Activated T-helper 1 cell treated with Interleukin-2 at 50 U/mL for 16 hours (primary cell): ENCODE measurements at places on chromosomes 11 and 22.

DNA sequence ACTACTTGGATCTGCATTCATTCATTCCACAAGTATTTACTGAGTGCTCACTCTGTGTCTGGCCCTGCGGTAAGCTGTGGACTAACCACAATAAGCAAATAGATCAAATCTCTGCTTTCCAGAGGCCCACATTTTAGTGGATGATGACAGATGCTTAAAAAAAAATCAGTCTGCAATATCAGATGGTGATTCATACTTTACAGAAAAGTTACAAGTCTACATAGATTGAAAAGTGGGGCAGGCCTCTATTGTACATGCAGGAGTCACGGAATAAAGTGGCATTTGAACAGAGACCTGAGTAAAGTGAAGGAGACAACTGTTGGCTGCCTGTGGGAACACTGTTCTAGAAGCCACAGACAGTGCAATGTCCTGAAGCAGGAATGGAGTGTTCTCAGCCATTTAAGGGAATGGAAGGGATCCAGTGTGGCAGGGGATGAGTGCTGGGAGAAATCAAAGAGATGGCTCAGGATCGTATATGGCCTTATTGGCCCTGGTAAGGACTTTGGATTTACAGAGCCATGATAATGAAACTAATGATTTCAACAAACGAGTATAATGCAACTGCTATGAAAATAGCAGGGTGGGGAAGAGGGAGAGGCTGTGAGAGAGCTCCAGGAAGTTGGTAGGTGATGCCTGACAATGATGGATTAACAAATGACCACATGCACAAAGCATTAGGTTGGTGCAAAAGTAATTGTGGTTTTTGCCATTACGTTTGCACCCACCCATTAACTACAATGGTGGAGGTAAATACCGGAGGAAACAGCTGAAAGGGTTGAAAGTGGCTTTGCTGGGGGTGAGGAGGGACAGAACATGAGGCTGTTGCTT, 31.1 kb downstream of the TMEM45B start:
- DNase-seq: no peak

DNA sequence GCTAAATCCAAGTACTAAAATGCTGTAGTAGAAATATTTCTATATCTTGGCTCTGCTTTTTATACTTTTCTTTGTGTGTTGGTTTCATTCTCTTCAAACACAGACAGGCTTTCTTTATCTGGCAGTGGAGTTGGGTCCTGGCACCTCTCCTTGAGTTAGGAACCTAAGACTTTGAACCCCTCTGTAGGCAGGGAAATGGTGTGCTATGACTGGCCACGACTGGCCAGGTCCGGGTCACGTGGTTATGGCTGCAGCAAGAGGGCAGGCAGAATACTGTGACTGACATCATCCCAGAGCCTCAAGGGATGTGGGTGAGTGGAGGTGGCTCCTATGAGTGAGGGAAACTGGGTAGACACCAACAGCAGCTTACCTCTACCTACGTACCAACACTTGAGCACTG, 42.0 kb downstream of the APIP start:
- DNase-seq: no peak

GRCh38 chr22:17086788-17087497, 2.1 kb downstream of the IL17RA start:
- DNase-seq: no peak

DNA sequence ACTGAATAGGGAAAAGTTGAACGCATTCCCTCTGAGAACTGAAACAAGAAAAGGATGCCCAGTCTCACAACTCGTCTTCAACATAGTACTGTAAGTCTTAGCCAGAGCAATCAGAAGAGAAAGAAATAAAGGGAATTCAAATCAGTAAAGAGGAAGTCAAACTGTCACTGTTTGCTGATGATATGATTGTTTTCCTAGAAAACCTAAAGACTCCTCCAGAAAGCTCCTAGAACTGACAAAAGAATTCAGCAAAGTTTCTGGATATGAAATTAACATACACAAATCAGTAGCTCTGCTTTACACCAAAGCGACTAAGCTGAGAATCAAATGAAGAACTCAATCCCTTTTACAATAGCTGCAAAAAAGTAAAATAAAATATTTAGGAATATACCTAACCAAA, 471.2 kb upstream of the CNTN5 start:
- DNase-seq: no peak

- peak; percentile 18 for DNase-seq
These were observed 31.7 kb downstream of the TPCN2 start for GRCh38 chr11:69080257-69080995.

GRCh38 chr11:134664447-134665187, 252.6 kb upstream of the B3GAT1 start:
- DNase-seq: no peak

- no peak for DNase-seq
These were observed 25.7 kb upstream of the PICK1 start for GRCh38 chr22:38031491-38031890.

DNA sequence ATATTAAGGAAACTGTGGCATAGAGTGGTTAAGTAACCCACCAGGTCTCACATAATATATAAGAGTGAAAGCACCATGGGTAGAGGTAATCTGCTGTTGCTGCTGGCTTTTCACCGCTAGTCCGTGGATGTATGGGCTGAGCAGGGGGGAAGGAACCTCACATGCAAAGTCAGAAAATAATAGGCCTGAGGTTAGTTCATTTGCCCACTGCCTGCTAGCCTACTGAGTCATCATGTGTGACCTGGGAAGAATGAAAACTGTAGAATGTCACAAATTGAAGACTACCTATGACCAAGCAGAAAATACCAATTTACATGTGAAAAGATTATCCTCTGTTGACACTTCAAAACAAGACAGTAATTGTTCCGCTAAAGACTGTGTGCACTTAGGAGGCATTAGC, 560.1 kb upstream of the FAT3 start:
- no peak for DNase-seq

GRCh38 chr22:29270475-29271271, 2.6 kb downstream of the EWSR1 start:
- DNase-seq: no peak

- no peak for DNase-seq
These were observed 902 bp downstream of the MUS81 start for GRCh38 chr11:65861165-65861505.

DNA sequence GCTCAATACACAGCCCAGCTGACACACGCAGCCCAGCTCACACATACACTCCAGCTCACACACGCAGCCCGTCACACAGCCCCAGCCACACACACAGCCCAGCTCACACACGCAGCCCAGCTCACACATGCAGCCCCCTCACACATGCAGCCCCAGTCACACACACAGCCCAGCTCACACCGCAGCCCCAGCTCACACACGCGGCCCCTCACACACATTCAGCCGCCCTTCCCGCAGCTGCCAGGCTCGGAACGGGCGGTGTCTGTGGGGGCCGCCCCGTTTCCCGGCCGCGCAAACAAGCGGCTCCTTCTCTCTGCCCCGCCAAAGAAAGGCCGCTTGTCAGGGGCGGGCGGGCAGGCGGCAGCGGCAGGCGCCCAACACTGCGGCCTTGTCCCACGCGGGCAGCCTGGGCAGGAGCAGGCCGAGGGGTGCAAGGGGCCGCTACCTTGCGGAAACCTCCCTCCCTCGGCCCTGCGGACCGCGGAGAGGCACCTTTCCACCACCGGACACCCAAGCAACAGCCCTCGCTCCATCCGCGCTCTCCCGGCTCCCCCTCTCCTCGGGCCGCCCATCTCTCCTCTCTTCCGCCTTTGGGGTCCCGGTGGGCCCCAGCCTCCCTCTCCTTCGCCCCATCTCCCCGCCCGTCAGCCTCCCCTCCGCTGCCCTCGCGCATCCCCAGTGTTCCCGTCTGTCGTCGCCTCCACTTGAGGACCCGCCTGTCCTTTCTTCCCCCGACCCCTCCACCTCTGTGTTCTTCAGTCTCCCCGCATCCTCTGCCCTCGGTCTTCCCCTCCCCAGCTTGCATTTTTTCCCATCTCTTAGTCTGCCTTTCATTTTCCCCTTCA, 2.2 kb downstream of the PHLDB1 start:
- DNase-seq: peak; percentile 4

- DNase-seq: no peak
These were observed 25.5 kb downstream of the IL18BP start for GRCh38 chr11:72024069-72024754.

- DNase-seq: no peak
These were observed 6.8 kb upstream of the CHRM1 start for GRCh38 chr11:62928011-62928410.

- no peak for DNase-seq
These were observed 2.6 kb downstream of the CD44 start for GRCh38 chr11:35141571-35141971.

DNA sequence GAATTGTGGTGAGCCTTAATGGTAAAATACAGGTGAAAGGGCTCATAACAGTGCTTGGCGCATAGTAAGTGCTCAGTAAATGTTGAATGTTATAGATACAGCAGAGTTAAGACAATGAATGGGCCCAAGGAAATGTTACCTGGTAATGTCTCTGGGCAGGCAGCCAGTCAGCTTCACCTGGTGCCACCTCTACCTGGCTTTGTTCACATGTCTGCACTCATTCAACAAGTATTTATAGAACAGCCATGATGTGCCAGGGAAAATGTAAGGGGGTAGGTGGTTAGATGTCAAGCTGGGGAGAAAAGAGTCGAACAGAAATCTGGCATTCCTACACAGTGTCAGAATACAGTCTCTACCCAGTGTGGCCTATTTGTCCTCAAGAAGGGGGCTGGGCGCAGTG, 238.8 kb upstream of the SYN3 start:
- no peak for DNase-seq
